Retina (tissue), 1 donor: ENCODE measurements at places on chromosomes 12 and 14.
A peak's percentile ranks its signal among the peaks of the same experiment; 100 is the strongest.

DNA sequence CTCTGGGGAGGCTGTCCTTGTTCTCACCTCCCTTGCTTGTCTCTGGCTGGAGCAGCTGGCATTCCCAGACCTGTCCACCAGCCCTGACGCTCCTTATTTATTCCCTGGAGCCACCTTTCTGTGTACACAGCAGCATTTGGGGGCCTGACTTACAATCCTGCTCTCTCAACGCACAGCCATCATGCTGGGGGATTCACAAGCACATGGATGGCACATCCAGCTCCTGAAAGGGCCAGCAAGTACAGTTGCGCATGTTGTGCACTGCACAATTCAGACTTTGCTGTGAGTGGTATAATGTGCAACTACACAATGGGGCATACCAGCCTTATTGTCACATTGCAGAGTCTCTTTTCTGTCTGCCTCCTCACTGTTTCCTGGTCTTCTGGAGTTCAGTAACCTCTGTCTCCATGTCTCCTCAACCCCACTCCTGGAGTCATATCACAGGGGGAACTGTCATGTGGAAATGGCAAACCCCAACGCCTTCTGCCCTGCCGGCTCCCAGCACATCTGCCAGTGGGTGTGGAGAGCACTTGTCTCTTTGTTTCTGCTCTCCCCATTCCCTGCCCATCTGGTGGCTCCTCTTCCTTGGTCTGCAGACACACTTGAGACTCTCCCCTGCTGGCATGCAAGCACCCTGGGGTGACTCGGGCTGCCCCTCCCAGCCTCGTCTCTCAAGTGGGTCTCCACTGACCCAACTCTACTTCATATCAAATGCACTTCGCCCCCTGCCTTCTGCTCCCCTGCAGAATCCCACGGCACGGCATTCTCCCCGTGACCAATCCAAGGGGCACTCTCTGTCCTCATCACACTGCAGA lies 41.2 kb upstream of the MEG3 start:
- peak; percentile 8 for DNase-seq

GRCh38 chr14:99513946-99514551 lies 32.8 kb downstream of the CCNK start:
- DNase-seq: peak; percentile 1

DNA sequence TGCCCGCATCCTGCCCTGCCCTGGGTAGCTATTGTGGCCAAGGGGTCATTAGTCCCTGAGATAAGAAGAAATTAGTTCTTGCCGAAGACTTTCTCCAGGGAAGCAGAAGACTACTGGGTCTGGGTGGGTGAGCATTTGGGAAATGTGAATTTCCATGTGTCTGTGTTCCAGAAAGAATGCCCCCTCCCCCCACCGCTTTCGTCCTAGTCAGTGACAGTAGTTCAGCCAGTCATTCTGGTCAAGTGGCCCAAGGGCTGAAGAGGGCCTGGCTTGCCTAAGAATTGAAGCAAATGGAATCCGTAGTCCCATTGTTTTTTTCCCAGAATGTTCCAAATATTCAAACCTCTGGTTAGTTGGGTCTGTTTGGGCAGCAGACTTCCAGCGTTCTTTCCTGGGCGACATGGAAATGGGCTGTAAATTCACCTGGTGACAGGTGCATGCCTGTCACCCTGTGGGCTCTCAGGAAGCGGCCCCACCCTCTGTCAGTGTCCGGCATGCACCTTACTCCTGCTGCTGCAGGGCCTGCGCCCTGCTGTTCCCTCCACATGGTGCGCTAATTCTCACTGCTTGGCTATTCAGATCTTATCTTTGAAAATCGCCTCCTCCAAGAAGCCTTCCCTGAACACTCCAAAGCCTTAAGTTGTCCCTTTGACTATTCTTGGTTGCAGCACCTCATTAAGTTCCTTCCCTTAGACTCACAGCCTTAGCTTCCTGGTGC lies 1.4 kb upstream of the RFLNA start:
- DNase-seq: no peak

- DNase-seq: no peak
These were observed 62.1 kb upstream of the SLC38A4 start for GRCh38 chr12:46887870-46888269.

GRCh38 chr14:100445436-100446088 lies 122.4 kb downstream of the SLC25A47 start:
- DNase-seq: no peak

DNA sequence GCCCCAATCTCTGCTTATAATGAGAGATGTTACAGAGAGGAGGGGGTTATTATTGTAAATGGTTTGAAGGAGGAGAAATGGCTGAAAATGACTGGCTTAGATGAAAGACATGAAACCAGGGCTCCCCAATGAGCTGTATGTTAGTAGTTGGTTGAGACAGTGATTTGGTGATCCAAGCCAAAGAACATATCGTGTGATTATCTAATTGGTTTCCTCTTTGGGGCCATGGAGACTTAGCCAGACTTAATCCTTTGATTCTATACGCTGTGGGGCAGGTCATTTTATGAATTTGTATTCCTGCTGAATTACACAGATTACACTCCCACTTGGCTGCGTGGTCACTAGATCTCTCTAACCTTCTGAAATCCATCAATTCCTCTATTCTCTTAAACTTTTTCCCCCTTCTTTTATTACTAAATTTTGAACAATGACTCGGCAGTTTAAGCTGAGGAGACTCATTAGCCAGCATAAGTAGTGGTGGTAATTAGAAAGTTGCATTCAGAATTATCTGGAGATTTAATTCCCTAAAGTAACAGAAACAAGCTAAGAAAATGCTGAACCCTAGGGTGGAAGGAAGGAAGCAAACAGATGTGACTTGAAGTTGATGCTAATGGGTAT lies 5.3 kb downstream of the TTC8 start:
- DNase-seq: no peak

DNA sequence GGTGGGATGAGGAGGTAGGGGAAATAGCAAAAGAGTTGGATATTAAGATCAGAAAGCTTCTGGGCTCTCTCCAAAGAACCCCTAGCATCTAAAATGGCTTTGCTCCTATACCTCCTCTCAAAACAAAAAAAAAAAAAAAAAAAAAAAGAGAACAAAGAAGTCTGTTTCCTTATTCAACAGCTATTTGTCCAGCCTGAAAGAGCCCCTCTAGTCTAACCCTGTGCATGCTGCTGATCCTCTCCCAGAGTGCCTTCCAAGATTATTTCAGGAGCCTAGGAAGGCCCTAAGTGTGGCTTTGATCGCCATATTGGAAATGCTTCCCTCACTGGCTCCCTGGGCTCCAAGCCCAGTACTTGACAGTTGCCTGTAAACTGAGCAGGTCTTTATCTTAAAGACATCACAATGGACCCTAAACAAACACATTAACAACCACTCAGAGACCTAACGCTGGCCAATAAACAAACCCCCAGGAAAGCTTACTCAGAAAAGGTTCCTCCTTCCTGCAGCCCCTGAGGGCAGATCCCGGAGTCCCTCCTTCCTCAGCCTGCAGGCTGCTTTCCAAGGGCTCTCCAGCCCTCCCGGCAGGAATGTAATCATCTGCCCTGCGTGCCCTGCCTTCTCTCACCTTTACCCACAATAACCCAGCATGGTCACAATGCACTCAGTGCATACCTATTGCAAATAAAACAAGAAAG lies 17.4 kb upstream of the COL2A1 start:
- DNase-seq: no peak
